ENCODE measurements at places on chromosomes 1 and 21.

- DNase-seq, result no peak
Observed at GRCh38 chr21:44913425-44914175, 7.1 kb downstream of the ITGB2 start.

DNA sequence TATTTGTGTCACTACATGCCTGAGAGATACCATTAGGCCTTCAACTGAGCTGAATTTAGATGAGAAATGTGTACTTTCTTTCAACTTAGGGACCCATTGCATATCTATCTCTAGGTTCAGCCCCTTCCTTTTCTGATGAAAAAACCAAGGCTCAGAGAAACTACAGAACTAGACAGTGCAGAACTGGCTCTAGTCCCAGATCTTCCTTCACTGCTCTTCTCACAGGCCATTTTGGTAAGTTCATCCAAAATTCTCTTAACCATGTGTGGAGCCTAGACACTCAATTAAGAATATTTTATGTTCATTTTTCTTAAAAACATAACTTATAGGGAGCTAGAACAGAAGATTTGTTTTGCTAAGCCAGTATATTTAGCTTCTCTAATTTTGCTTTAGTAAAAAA is 128.9 kb downstream of the ASTN1 start:
- DNase-seq, result no peak

GRCh38 chr21:42313501-42313969 is 1.7 kb downstream of the TFF3 start:
- DNase-seq, result no peak

DNA sequence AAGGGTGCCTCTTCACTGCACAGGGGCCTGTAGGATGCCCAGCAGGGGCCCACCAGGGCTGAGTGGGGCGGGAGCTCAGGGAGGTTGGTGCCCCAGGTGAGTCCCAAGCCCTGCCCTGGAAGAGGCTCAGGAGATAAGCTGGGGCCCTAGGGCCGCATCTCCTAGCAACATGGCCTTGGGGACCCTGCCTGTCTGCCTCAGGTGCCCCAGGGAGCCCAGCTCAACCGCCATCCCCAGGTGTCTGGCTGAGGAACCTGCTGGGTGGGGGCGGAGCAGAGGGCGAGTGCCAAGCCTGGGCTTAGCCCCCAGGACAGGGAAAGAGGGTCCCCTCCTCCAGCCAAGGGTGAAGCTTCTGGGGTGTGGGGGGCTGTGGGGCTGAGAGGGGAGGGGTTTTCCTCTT is 54.8 kb downstream of the FOXO6 start:
- no peak for DNase-seq

GRCh38 chr1:10685196-10685807 is 111.1 kb downstream of the CASZ1 start:
- no peak for DNase-seq

- DNase-seq, result no peak
Observed at GRCh38 chr1:167713330-167714081, 8.3 kb upstream of the MPZL1 start.

- peak; percentile 12 for DNase-seq
Observed at GRCh38 chr1:91402023-91402422, 2.6 kb downstream of the HFM1 start.

DNA sequence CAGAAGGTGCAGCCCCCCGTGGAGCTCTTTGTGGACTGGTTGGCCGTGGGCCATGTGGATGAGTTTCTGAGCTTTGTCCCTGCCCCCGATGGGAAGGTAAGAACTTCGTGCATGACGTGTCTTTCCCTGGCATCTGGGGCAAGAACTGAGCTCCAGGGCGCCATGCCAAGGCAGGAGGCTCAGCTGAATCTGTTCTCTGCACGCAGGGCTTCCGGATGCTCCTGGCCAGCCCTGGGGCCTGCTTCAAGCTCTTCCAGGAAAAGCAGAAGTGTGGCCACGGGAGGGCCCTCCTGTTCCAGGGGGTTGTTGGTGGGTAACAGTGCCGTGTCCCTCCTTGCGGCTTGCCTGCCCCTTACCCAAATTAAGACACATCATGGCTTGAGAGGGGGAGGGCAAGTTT is 27.7 kb downstream of the PADI3 start:
- DNase-seq, result no peak

GRCh38 chr1:211259638-211260126 is 516 bp downstream of the RCOR3 start:
- peak; percentile 45 for DNase-seq

DNA sequence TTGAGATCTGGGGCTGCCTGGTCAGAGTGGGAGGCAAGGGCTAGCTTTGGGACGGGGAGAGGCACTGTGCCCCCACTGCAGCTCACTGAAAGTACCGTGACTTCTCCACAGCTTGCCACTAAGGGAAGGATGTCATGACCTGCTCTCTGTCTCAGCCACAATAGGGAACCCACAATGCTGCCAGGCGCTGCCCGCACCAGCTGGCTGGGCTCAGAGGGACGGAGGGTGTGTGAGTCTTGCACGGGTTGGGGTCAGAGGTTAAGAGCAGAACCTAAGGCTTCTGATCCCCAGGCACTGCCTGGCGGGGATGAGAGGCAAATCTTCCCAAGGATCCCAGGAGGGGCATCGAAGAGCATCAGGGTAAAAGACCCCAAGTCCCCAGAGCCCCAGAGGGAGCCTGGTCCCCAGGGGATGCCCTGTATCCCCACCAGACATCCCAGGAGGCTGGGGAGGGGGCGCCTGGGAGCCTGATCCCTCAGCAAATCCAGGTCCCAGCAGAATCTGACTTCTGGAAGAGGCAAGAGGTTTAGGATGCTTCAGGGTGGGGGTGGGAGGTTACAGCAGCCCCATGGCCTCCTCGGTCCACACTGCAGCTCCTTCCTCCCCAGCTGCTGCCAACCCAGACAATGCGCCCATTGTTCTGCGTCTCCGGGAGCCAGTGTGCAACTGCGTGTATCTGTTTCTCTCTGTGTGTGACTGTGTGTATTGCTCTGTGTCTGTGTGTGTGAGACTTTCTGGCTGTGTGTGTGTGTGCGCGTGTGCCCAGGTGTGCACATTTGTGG is 2.0 kb upstream of the MARCKSL1 start:
- peak; percentile 27 for DNase-seq

DNA sequence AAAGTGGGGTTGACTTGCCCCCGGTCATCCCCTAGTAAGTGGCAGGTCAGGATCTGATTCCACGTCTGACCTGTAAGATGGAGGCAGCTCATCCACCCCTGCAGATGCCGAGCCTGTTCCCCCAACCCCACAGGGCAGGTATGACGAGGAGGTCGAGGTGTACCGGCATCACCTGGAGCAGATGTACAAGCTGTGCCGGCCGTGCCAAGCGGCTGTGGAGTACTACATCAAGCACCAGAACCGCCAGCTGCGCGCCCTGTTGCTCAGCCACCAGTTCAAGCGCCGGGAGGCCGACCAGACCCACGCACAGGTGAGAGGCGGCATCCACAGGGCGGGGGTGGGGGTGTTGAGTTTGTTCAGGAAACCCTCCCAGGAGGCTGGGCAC is 9.6 kb downstream of the TMEM201 start:
- DNase-seq, result no peak

DNA sequence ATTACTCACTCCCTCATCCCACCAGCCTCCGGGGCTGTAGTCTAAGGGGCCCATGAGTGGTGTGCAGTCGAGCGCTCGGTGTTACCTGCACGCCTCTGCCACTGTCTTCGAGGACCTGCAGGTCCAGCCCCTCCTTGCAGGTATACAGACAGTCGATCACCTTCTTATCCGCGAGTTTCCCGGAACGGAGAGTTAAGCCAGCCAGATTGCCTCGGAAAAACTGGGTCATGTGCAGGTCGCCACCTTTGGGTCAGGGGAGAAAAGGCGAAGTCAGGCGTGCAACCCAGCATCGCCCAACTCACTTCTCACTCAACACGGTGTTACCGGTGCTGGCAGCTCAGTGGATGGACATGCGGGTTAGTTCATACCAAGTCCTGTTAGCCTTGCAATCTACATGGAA is 84.3 kb downstream of the PIK3CD start:
- DNase-seq, result no peak

- DNase-seq, result no peak
Observed at GRCh38 chr1:236027104-236027503, 37.8 kb downstream of the NID1 start.

DNA sequence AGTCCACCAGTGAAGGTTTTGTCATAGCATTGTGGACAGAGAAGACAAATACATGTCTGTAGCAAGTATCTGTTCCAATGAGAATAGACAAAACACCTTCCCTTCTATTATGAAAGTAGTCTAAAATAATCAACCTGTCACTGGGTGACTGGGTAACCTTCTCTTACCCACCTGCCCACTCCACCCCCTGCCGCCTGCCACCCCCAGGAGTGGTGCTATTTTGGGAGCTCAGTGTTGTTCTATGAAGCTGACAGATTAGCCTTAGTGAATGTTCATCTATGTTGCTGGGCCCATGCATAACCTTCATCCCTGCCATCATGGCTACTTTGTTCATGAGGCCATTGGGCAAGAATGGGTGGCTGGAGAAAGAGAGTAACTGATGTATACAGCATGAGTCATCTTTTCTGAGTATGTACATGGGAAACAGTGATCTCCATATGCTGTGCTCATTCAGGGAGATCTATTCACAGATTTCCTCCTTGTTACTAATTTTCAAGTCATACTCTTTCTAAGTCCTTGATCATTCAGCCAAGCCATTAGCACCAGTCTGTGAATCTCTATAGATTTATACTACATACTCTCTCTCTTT is 24.8 kb downstream of the MARK1 start:
- no peak for DNase-seq

GRCh38 chr1:33343539-33343938 is 22.6 kb upstream of the A3GALT2 start:
- DNase-seq, result no peak

- no peak for DNase-seq
Observed at GRCh38 chr1:118461154-118461553, 276.1 kb upstream of the SPAG17 start.

DNA sequence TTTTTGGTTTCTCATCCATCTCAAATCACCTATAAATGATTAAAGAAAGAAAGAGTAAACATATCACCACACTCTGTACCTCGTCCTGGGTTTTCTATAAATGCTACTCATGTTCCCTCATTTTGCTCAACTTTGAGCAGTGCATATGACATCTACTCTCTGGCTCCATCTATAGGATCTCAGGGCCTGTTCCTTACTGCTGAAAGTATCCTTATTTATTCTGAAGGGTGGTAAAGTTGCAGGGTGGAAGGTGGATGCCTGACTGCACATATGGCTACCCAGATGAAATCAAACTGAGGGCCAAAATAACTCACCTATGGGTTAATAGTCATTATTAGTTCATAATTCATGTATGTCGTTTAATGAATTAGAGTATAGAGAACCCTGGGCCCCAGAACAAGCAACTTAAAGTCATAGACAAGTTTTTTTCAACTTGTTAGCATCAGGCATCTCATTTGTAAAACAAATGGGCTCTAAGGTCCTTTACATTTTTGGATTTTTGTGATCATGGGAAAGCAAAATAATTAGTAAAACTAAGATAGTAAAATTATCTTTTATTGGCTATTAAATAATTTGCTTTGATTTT is 46.5 kb downstream of the NCF2 start:
- DNase-seq, result peak; percentile 47

GRCh38 chr1:115492880-115493279 is 148.9 kb upstream of the VANGL1 start:
- no peak for DNase-seq

- no peak for DNase-seq
Observed at GRCh38 chr1:209549443-209550205, 33.9 kb upstream of the CAMK1G start.

DNA sequence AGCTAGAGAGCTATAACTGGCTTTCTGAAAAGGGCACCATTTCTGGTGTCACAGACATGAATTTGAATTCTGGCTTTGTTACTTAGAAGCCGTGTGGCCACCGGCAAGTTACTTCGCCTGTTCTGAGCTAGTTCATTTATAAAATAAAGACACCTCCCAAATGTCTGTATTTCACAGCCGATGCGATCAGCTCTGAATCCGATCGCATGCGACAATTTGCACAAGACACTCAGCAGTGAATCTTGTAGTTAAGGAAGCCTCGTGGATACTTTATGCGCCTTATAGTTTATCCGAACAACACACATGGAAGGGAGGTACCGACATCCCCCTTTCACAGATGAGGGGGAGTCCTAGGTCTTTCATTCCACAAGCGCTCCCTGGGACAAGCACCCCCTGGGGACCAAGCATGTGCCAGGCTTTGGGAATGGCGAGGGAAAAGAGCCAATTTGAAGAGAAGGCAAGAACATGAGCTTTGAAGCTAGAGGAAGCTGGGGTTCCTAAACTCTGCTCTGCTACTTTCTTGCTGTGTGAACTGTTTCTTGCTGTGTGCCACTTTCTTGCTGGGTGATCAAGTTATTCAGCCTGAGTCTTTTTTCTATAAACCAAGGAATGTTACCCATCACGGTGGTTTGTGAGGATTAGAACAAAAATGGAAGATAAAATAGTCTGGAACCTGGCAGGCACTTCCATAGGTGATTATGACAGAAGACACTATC is 3.9 kb downstream of the ID3 start:
- no peak for DNase-seq

DNA sequence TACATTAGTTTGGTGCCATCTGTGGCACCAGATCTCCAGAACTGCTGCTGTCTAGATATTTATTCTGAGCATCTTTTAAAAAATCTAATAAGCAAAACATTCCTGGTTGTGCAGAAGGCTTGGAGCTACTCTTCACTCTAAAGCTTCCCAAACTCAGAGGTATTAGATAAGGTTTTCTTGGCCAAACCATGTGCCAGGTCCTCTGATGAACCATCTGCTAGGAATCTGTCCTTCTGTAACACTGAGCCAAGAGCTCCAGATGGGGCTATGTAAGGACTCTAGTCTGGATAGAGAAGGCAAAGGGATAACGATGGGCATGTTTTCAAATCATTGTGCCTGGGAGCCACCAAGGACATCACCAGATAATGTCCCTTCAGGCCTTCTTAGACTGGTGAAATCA is 410.6 kb downstream of the NTNG1 start:
- DNase-seq, result no peak

GRCh38 chr1:169338617-169339016 is 29.0 kb downstream of the NME7 start:
- DNase-seq, result no peak

- DNase-seq, result no peak
Observed at GRCh38 chr1:167371030-167371429, 147.3 kb downstream of the CD247 start.
